Prostate gland (tissue), 2 donors: ENCODE measurements at places on chromosomes 11 and 22. TPM values are rescaled to one million over a fixed set of nuclear protein-coding genes. Genes with fewer than 3 reads are reported as not detected.

The HSPA8 gene
- total RNA-seq: 842 TPM

GRCh38 chr11:2885017-2885677 lies 428 bp downstream of the CDKN1C start:
- H3K36me3 ChIP-seq: no peaks in the 10 kb centered on the region
- no peaks in the 10 kb centered on the region for H3K27me3 ChIP-seq
- peak overlapping the region; percentile 88 for H3K4me3 ChIP-seq
- DNase-seq: peak; percentile 58
- no peaks in the 10 kb centered on the region for H3K4me1 ChIP-seq
- peak overlapping the region; percentile 89 for H3K27ac ChIP-seq

DNA sequence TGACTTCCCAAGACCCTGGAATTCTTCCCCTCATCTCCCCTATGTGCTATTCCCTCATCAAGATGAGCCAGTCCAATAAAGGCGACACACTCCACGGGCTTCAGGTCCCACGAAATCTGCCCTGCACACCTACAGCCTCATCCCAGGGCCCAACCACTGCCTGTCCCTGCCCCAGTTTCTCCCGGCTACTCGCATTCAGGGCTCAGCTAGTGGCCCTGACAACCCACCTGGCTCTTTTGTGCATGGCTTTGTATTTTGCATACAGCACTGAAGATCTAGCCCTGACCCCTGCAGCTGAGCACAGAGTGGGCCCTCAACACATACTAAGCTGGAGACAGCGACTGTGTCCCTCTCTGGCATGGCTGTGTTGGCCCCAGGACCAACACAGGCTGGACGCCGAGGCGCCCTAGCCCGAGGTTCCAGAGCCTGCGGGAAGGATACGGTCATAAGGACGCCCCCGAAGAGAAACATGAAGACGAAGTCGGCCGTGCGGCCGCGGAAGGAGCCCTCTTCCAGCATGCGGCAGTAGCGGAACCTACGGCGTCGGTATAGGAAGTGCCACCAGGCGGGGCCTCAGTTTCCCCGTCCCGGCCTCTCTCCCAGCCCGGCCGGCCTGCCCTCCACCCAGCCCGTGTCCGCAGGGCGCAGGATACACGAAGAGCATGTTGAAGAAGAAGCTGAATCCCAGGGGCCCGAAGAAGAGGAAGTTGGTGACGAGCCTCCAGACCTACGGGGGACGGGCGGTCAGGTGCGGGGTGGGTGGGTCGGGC lies 710 bp downstream of the DERL3 start:
- no peak overlapping the region for H3K27ac ChIP-seq
- H3K4me3 ChIP-seq: peak overlapping the region; percentile 32
- H3K36me3 ChIP-seq: no peaks in the 10 kb centered on the region
- no peak for DNase-seq
- H3K4me1 ChIP-seq: peaks cover 10% of the 10 kb centered on the region
- H3K27me3 ChIP-seq: no peaks in the 10 kb centered on the region

DNA sequence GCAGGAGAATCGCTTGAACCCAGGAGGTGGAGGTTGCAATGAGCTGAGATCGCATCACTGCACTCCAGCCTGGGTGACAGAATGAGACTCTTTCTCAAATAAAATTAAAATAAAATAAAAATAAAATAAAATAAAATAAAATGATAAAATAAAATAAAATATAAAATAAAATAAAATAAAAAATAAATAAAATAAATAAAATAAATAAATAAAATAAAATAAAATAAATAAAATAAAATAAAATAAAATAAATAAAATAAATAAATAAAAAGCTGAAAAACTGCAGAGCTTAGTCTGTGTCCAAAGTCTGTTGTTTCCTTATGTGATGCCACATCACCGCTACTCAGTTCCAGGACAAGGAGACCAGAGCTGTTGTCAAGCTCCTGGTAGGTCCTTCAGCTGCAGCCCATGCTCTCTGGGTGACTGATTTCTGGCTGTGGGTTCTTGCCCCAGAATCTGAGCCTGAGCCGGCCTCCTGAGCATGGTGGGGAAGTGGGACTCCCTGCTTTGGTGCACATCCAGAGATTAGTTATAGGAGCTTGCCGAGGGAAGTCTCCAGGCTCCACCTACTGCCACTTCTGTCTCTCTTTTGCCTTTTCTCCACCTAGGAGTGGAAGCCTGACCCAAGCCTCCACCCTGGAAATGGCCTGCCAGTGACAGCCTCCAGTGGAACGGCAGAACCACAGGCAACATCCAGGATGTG lies 31.3 kb upstream of the ADA2 start:
- no peak overlapping the region for H3K4me3 ChIP-seq
- H3K27me3 ChIP-seq: no peaks in the 10 kb centered on the region
- H3K27ac ChIP-seq: no peak overlapping the region
- DNase-seq: no peak

DNA sequence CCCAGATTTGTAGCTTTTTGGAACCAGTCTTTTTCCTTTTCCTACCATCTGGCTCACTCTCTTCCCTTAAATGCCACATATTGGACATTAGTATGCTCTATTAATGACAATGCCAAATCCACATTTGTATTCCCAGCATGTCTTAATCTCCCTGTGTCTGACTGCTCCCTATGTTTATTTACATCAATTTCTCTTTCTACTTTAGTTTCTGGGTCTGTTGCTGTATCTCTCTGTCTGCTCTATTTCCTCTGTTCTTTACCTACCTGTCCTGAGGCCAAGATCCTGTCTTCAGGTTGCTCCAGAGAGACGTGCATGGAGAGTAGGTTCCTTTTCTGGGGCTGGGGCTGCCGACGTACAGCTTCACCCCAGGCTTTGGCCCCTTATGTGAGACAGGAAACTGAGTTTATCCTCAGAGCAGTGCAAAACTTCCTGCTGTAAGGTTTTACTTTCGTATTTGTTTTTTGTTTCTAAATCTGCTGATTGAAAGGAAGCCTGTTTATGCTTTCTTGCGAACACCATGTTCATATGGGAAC lies 25.6 kb downstream of the OR2AG2 start:
- H3K27ac ChIP-seq: peak overlapping the region; percentile 45
- H3K4me3 ChIP-seq: no peak overlapping the region
- H3K4me1 ChIP-seq: no peaks in the 10 kb centered on the region

- no peak overlapping the region for H3K27ac ChIP-seq
- no peak overlapping the region for H3K4me3 ChIP-seq
- H3K36me3 ChIP-seq: no peaks in the 10 kb centered on the region
- H3K27me3 ChIP-seq: no peaks in the 10 kb centered on the region
Observed at GRCh38 chr11:12241971-12242672, 131.7 kb downstream of the MICAL2 start.

- H3K27me3 ChIP-seq: no peaks in the 10 kb centered on the region
- peak; percentile 55 for DNase-seq
- H3K4me3 ChIP-seq: no peak overlapping the region
- no peaks in the 10 kb centered on the region for H3K4me1 ChIP-seq
Observed at GRCh38 chr11:62974848-62975522, 9.8 kb downstream of the SLC22A6 start.

DNA sequence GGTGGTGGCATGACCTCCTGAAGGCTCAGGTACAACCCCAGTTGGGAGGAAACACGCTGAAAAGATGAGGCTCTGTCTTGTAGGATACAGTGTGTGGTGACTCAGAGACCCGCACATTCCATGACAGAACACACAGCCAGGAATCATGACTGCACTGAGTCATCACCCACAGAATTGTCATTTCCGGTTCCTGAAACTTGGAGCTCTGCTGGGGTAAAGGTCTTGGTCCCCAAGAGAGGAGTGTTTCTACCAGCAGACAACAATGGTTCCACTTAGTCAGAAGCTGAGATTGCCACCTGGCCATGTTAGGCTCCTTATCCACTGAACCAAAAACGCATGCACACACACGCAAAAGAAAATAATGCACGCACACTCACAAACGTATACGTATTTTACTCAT lies 31.5 kb upstream of the CYB5R3 start:
- H3K4me3 ChIP-seq: no peak overlapping the region
- DNase-seq: no peak
- H3K4me1 ChIP-seq: peaks cover 11% of the 10 kb centered on the region
- no peak overlapping the region for H3K27ac ChIP-seq
- H3K36me3 ChIP-seq: no peaks in the 10 kb centered on the region
